ENCODE measurements at places on chromosomes 12 and 14. TPM values are rescaled to one million over a fixed set of nuclear protein-coding genes. Genes with fewer than 3 reads are reported as not detected.

DNA sequence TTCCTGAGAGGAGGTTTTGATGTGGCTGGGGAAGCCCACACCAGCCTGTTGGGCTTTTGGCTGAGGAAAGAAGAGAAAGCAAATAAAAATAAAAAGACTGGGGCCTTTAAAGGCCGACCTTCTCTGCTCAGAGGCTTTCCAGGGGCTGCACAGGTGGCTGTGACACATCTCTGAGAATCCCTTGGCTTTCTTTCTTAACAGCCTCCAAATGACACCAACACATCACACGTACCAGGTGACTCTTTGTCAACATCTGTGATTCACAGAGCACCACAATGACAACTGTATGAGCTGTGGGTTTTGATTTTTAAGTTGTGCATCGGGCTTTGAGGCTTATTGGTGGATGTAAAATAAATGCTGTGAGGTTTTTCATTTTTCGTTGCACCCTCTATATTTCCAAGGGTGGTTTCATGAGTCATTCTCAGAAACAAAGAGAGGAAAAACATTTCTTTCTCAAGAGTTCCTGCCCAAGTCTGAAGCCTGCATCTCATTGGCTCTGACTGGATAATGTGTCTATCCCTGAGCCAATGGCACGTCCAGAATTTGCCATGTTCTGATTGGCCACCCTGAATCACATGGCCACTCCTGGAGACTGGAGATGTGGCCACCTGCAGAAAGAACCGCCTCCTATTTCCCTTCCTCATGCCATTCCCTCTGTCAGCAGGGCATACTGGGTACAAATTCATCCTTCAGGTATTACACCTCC lies 349.0 kb downstream of the GLT1D1 start:
- H3K4me1 ChIP-seq = no peaks in the 10 kb centered on the region
- no peak overlapping the region for H3K4me3 ChIP-seq
- H3K27me3 ChIP-seq = no peaks in the 10 kb centered on the region
- H3K27ac ChIP-seq = no peak overlapping the region
- DNase-seq = no peak

DNA sequence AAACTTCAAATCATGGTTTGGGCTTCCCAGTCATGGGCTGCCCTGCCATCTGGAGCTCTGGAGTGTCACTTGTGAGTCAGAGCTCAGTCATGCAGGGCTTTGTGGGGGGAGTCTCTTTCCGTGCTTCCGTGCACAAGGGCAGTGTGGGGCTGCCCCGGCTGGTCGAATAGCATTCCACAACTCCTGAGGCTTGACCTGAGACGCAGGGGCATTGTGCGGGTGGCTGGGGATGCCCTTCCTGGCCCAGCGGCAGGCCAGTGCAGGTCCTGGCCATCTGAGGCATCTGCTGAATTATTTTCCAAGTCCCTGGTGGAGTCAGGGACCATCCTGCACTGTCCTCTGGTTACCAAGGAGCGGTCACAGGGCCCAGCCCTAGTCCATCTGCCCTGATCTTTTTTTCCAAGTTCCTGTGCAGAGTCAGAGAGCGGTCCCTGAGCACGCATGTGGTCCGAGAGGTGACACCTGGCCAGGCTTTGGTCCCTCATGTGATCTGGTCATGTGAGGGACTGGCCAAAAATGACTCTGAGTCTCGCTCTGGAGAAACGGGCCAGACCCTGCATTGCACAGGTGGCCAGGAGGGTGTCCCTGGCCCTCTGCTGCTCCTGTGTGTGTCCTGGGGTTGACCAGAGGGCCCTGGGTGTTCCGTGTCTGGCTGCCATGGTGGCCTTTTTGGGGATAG lies 167.0 kb upstream of the ALG10B start:
- H3K4me3 ChIP-seq = no peak overlapping the region
- DNase-seq = no peak
- no peaks in the 10 kb centered on the region for H3K36me3 ChIP-seq

GRCh38 chr14:98594156-98594555 lies 677.8 kb downstream of the BCL11B start:
- DNase-seq = no peak
- H3K4me3 ChIP-seq = no peak overlapping the region
- no peaks in the 10 kb centered on the region for H3K4me1 ChIP-seq
- H3K36me3 ChIP-seq = no peaks in the 10 kb centered on the region
- H3K27ac ChIP-seq = no peak overlapping the region
- H3K27me3 ChIP-seq = no peaks in the 10 kb centered on the region

DNA sequence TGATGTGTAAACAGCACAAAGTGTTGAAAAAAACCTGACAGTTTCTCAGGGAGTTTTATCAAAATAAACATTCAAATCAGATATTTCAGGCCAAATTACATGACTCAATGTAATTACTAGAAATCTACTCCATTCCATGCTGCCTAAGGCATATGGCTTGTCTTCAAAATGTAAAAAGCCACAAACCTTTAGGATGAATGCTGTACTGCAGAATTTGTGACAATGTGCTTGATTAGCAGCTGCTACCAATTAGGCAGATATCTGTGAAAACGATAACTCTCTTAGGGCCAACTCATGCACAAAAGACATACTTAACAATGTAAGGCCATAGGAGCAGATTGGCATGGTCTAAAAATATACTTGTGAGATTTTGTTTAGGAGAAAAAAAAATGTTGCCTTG lies 267.0 kb downstream of the DACT1 start:
- no peaks in the 10 kb centered on the region for H3K4me1 ChIP-seq
- H3K27me3 ChIP-seq = no peaks in the 10 kb centered on the region
- no peak overlapping the region for H3K27ac ChIP-seq
- no peak overlapping the region for H3K4me3 ChIP-seq
- no peak for DNase-seq
- no peaks in the 10 kb centered on the region for H3K36me3 ChIP-seq

GRCh38 chr12:108337235-108338223 lies 1.6 kb downstream of the CMKLR1 start:
- peaks cover 16% of the 10 kb centered on the region for H3K4me1 ChIP-seq
- no peak overlapping the region for H3K27ac ChIP-seq
- peaks cover 4% of the 10 kb centered on the region for H3K27me3 ChIP-seq
- H3K36me3 ChIP-seq = no peaks in the 10 kb centered on the region
- DNase-seq = no peak

- H3K27me3 ChIP-seq = no peaks in the 10 kb centered on the region
- no peak for DNase-seq
- no peaks in the 10 kb centered on the region for H3K36me3 ChIP-seq
- no peak overlapping the region for H3K27ac ChIP-seq
- H3K4me3 ChIP-seq = no peak overlapping the region
- no peaks in the 10 kb centered on the region for H3K4me1 ChIP-seq
These were observed 183.6 kb upstream of the CCND2 start for GRCh38 chr12:4089956-4090355.

Gene LTB4R2
- 18.0 TPM for total RNA-seq

Gene SLC25A29
- 7.9 TPM for total RNA-seq

Gene DPF3
- 0.35 TPM for total RNA-seq

Gene KLRC2
- total RNA-seq = not detected
